Stimulated activated CD4-positive, alpha-beta T cell treated with anti-CD3 and anti-CD28 coated beads, TNF-alpha, amount 100 ng/mL, for 48 hours (primary cell): ENCODE measurements at places on chromosomes 5 and 9.

GRCh38 chr9:108609227-108609896 lies 246.4 kb downstream of the ACTL7B start:
- DNase-seq, result no peak

DNA sequence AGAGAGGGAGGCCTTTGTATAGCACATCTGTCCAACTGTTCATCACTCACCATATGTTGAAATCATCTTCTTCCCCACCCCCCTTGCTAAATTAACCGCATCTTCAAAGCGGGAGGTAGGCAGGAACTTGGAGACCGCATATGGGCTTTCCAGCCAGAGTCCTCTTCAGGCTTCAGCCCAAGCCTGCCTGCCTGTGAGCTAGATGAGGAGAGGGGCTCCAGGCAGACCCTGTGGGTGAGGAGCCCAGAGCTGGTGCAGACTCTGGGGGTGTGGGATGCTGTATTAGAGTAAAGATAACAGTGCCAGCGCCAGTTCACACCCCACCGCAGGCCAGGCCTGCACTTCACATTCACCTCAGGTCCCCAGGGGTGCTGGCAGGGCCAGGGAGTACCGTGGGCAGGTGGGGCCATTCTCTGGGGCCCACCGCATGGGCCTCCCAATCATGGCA lies 16.2 kb downstream of the PRRC2B start:
- no peak for DNase-seq

GRCh38 chr9:16869882-16870595 lies 431 bp downstream of the BNC2 start:
- DNase-seq, result no peak

- DNase-seq, result no peak
Observed at GRCh38 chr5:11904265-11904906, at the start of gene CTNND2. CTNND2 (minus strand) TSS chr5:11904446; CDS start chr5:11903853, 593 bp downstream.

- DNase-seq, result no peak
Observed at GRCh38 chr9:116027951-116028350, 125.6 kb upstream of the PAPPA start.

DNA sequence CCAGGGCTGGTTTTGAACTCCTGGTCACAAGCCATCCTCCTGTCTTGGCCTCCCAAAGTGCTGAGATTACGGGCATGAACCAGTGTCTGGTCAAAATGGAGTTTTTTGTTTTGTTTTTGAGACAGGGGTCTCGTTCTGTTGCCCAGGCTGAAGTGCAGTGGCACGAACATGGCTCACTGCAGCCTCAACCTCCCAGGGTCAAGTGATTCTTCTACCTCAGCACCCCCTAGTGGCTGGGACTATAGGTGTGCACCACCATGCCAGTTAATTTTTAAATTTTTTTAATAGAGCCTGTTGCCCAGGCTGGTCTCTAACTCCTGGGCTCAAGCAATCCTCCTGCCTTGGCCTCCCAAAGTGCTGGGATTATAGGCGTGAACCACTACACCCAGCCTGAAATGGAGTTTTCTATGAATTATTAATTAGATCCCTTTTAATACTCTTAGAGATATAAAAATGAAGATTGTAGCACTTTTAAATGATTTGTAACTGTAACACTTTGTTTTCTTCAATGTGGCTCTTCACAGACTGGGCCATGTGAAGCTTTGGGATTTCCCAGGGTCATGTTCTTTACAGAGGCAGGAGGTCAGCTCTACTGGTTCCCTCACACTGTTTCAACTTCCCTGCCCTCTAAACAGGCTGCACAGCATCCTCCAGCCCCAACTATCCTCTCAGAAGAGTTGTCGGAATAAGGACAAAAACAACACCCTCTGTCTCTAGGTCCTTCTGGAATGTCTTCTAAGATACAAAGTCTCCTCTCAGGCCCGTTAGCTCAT lies 32.7 kb upstream of the SPARC start:
- no peak for DNase-seq

GRCh38 chr5:98104454-98105188 lies 668.8 kb upstream of the RGMB start:
- no peak for DNase-seq

- DNase-seq, result no peak
Observed at GRCh38 chr9:83623679-83624076, 735 bp downstream of the IDNK start.

DNA sequence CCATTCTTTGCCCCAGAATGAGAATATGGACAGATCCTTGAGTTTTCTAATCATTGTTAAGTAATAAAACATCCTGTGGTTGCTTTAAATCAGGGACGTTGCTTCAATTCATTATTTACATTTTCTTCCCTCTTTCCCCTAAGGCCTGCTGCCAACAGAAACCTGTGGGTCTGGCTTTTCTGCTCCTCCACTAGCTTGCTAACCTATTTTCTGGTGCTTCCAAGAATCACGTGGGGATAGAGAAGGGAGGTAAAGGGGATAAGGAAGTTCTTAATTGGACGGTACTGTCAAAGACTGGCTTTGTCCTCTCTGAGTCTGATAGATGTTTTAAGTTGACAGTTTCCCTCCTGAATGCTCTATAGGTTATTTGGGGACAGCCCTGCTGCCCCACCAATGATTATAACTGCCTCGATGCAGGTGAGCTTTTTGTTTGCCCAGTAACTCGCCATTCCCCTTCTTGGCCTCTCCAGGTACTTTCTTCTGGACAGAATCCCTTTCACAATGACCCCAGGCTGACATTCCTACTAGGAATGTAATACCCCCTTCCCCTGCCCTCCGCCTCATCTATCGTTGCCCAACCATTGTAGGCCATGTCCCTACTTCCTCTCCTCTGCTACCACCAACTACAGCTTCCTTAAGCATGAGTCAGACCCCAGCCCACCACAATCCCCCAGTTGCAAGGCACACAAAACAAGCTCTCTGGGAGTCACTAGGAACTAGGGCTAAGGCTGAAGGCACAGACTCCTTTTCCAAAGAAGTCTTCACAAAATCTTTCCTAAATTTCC lies 19.9 kb upstream of the CPEB4 start:
- no peak for DNase-seq

GRCh38 chr5:177296581-177296980 lies 6.9 kb downstream of the RAB24 start:
- DNase-seq, result no peak

- DNase-seq, result no peak
Observed at GRCh38 chr9:112665347-112665746, 52.6 kb downstream of the INIP start.

GRCh38 chr5:109484597-109484996 lies 74.8 kb upstream of the PJA2 start:
- DNase-seq, result no peak

DNA sequence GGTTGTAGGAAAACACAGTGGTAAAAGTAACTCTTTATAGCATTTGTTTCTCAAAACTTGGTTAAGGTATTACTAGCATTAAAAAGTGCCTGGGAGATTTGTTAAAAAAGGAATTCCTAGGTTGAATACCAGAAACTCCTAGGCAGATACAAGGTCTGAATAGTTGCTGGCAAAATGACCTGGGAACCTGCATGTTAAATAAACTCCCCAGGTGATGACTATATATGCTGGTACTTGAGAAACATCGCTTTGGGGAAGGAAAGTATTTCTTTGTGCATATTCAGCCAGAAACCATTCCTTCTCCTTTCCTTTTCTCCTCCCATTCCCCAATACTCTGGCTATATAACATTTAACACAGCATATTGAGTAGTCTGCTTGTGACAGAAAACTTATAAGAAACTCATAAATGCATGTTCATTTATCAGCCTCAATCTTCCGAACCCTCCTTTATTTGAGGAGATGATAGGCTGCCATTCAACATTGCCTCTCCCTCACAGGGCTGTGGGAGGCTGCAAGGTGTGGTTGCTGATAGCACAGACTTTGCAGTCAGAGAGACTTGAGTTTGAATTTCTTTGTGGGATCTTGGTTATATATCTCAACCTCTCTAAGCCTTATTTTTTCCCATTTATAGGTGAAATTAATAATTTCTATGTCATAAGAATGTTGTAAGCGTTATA lies 28.7 kb downstream of the PCSK1 start:
- DNase-seq, result no peak

GRCh38 chr5:91794856-91795548 lies 411.9 kb upstream of the ARRDC3 start:
- DNase-seq, result no peak

- no peak for DNase-seq
Observed at GRCh38 chr9:87527211-87527916, 29.7 kb downstream of the DAPK1 start.

GRCh38 chr9:123165813-123166212 lies 102.6 kb downstream of the STRBP start:
- DNase-seq, result no peak

DNA sequence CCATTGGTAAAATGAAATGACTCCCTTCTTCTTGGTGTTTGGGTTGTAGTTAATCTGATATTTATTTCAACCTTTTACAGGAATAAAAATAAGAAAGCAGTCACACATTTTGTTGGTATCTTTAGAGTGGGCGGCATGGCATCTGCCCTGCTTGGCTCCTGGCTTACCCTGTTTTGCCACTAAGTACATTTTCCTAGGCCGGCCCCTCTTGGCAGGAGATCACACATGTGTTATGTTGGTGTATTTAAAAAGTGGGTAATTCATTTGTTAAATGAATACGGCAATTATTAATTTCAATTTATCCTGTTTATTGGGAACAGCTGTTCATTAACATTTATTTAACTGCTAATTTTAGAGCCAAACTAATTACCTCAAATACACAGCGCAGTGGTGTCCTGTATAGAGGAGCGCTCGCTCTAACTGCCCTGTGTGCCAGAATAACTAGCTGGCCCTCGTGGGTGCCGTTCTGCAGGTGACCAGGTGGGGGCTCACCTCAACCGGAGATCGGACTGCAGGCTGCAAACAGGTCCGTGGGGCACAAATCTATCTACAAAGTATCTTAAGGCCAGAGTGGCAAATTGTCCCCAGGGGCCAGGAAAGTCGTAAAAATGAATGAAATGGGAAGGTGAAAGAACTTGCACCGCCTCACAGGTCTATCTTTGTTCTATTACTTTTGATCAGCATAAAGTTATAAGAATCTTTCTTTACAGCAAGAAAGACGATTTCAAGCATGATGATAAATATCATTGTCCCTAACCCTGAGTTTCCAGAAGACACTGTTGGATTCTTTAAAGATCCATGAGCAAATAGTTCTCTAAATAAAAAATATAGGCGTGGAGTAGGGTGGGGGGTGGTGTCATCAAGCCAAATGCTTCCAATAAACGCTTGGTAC lies 26.2 kb upstream of the GPR151 start:
- DNase-seq, result peak; percentile 64

DNA sequence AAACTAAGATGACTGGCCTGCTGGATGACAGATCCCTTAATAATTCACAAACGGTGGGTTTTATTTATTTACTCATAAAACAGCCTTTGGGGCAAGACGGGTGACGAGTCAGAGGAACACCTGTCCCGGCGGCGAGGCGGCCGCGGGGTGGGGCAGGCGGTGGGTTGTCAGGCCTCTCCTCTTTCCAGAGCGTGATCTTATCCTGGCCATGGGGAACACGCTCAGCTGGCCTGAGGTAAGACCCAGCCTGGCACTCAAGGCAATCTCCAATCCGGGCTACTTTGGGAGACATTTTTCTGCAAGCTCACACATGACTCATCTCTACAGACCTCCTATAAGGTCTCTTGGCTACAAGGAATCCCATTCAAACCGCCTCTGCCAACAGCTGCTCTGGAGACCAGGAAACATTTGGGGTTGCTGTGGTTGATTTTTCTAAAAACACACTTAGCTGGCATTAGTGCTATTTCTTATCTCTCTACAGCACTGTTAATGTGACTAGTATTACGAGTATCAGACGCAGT lies 6.3 kb downstream of the RAPGEF1 start:
- DNase-seq, result no peak

DNA sequence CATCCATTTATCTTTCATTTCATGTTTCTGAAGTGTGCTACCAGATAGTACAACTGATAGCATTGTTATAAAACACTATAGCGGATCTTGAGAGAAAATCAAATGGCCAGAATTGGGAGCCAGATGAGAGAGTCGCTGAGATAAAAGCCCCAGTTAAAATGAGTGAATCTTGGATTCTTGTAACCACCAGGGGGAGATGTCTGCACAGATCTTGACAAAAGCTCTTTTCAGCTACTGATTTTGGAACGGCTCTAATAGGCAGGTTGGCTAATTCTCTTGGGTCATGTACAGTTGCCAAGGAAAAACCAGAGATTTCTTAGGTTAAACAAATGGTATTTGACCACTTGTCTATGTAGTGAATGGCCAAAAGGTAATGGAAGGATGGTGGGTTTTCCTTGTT lies 21.7 kb downstream of the F2RL2 start:
- DNase-seq, result no peak

DNA sequence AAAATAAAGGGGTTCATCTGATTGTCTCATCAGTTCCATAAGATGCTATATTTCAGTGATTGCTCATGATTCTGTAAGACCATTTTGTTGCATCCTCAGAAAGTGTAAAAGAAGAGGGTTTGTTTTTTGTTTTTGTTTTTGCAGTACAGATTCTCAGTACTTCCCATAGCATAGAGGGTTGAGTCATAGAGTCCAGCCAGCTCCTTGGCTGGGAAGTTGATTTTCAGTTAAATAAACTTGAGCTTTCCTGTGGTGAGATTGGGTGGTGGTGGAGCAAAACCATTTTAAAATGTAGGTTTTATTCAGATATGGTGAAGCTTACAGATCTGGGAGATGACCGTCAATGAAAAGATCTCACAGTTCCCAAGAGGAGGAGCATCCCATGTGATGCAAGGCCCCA lies 48.2 kb downstream of the DAPK1 start:
- no peak for DNase-seq

- DNase-seq, result no peak
Observed at GRCh38 chr5:62547945-62548630, 30.5 kb upstream of the LRRC70 start.

DNA sequence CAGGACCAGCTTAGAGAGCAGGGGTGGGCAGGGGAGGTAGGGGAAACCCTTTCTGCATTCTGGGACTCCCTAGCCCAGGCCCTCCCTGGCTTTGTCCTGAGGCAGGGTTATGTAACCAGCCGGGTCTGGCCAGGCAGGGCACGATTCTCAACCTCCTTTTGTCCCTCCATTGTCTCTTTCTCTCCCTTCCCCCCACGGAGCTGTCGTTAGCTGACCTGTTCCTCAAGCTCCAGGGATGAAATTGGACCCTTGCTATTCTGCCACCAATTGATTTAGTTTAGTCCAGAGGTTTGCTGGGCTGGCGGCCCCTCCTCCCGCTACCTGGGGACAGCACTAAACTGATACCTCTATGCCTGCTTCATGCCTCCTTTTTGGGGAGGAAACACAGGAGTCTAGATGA lies 9.4 kb upstream of the NDST1 start:
- no peak for DNase-seq
